GM12864 (cell line): ENCODE measurements at places on chromosomes 3 and 15.

DNA sequence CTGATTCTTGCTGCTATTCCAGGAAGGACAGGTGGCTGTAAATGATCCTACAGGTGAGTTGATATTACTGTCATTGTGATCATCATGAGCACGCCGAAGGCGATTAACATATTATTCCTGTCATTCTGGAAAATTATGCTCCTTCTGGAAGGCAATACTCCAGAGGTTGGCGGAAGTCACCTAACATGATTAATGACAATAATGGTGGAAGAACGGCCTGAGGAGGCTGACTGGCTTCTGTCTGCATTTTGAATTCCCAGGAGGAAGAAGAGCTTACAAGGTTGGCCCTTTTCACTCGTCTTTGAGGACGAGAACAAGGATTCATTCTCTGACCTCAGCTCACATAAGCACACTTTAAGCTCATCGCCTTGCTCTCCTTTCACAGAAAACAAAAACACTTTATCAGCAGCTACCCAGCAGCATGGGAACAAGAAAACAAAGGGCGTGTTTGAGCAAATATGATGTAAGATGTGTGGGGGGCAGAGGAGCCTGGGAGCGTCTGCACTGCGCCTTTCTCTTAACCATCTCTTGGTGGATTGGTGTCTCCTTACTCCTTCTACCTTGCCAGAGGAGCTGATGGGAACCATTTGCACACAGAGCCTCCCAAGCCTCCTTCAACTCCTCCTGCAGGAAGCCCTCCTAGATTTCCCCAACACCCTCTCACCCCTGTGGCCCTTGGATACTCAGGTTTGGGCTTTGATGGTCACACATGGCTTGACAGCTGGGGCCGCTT is 23.0 kb downstream of the ACSBG1 start:
- DNase-seq, result no peak

DNA sequence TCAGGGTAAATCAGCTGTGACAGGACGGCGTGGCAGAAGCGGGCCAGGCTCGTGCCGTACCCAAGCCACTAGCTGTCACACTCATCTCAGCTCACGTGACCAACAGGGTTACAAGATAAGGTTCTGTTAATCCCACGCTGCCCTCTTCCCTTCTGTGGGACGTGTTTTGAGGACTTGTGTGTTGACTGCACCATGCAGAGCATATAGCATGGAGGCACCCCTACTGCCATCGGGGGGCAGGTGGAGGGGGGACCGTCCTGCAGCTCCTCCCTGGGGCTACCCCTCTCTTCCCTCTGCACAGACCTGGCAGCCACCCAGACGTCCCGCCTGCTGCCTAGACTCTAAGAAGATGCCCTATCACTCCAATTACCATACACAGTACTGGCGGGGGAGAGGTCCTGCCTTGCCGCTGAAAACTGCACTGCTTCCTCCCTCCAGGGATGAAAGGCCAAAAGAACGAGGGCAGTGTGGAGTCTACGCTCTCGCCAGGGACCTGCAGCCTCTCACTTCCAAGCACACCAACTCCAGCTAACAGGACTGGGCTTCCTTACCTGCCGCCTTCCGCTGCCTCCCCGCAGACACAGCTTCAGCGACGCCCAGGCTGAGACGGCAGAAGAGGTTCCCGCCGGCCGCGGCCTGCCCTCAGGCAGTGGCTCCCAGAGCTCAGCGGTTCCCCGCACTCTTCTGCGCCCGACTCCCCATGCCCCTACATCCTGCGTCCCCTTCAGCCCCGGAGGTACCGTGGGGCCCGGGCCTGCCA is at the start of gene TNK2:
TNK2 (minus strand) TSS at position 618 of the 760 bp plus-strand sequence. CDS start 19,963 bp downstream, outside the sequence.
- DNase-seq, result no peak

- DNase-seq, result no peak
Observed at GRCh38 chr15:48896869-48897814, 19.2 kb downstream of the EID1 start.

GRCh38 chr3:154175041-154175440 is 53.9 kb downstream of the ARHGEF26 start:
- no peak for DNase-seq

DNA sequence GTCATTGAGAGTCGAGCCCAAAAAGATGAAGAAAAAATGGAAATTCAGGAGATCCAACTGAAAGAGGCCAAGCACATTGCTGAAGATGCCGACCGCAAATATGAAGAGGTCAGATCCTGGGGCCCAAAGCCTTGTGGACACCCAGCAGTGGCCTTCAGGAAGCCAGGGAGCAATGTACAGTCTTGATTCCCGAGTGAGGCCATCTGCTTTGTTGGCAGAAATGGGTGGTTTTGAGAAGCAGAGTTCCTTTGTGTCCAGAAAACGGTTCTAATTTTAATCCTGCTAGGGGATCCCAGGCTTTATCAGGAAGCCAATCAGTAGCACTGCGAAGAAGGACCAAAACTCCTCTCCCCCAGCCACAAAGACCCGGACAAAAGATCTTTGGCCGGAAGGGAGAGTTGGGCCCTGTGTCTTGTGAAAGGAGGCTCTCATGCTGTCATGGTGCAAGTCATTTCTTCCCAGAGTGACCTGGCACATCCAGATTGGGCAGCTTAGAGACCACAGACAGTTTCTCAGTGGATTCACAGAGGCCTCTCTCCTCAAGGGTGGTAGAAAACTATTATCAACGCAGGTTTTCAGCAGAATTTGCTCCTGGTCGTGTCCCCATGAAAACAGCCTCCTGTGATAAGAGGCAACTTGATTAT is 17.1 kb downstream of the TPM1 start:
- DNase-seq, result no peak

GRCh38 chr3:101061312-101061711 is 68.1 kb upstream of the ABI3BP start:
- no peak for DNase-seq

DNA sequence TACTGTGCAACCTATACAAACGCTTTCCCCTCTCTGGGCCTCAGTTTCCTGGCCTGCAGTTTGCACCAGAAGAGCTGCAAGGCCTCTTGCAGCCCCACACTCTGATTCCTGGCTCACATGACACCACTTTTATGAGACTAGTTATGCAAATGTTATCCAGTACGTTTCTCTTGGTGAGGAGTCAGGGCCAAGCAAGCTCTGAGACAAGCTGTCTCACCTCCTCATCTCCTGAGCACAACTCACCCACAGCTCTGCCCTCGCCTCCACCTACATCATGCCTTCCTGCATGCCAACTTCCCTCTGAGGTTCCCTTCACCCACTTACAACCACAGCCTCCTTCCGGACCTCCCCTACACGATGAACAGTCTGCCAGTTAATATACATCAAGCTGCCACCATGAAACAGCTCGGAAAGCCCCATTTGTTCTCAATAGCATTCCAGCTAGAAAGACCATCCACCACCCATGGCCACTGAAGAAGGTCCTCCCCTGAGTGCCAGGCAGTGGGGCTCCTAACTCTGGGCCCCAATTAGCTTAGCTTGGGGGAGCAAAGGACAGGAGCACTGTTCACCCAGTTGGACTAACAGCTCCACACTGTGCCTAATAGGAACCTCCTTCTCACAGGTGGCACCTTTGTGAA is 25.0 kb downstream of the CRYGS start:
- no peak for DNase-seq

GRCh38 chr3:18061737-18062656 is 319.6 kb upstream of the TBC1D5 start:
- DNase-seq, result no peak

GRCh38 chr3:31423482-31423881 is 109.2 kb upstream of the STT3B start:
- no peak for DNase-seq
